Fibroblast of pulmonary artery (primary cell): ENCODE measurements at places on chromosomes 1 and 21.

- DNase-seq: no peak
These were observed 42.4 kb upstream of the C1orf198 start for GRCh38 chr1:230910755-230911117.

DNA sequence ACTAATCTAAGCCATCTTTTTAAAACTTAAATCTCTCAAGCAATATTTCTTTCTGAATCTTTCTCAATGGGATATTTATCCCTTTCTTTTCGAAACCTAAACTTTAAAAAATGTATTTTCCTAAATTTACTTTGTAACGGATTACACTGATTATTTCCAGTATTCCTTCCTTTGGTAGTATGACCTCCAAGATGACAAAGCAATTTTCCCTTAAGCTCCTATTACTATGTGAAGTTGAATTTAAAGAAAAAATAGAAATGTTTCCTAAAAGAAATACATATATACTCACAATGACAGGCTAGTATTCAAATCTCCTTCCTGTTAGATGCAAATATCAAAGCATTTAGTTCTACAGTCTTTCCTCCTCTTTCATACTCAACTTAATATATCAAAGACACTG is 15.8 kb downstream of the SCAF4 start:
- no peak for DNase-seq

GRCh38 chr1:152367436-152367835 is 7.6 kb upstream of the FLG2 start:
- DNase-seq: no peak

GRCh38 chr1:226948996-226949395 is 8.9 kb downstream of the COQ8A start:
- no peak for DNase-seq

DNA sequence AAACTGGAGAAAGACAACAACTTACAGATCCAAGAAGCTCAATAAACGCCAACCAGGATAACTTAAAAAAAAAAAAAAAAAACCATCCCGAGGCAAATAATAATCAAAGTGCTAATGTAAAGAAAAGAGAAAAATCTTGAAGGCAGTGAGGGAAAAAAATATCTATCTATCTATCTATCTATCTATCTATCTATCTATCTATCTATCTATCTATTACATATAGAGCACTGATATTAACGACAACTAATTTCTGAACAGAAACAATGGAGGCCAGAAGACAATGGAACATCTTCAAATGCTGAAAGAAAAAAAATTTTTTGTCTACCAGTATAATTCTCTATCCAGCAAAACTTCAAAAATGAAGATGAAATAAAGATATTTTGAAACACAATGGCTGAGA is 18.0 kb downstream of the PACC1 start:
- DNase-seq: peak; percentile 6

- no peak for DNase-seq
These were observed 244.4 kb downstream of the FOXD2 start for GRCh38 chr1:47682198-47682597.

GRCh38 chr1:162405800-162406199 is 6.1 kb downstream of the SH2D1B start:
- DNase-seq: no peak

DNA sequence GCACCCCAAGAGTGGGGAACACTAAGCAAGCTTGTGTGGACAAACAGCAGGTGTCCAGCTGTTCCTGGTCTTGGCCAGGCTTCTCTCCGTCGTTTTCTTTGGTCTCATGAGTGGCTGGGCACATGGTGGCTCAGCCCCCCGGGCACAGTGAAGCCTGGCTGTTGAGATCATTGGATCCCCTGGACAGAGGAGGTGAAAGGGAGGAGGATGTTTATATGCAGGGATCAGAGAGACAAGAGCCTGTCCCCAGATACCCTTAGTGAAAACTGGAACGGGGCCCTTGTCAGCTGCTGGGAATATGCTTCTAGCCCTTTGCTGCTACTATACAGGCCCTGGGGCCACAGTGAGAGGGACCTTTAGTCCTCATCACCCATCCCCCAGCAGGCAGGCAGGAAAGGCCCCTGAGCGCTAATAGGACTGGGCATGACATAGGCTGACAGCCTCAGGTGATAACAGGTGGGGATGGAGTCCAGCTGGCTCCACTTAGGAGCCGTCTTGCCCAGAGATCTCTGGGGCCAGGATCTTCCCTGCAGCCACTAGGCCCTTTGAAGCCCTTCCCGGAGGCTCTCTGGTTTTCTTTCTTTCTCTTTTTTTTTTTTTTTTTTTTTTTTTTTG is 16.4 kb downstream of the EPHA8 start:
- DNase-seq: no peak

GRCh38 chr1:226631229-226632000 is 82.9 kb downstream of the STUM start:
- no peak for DNase-seq

- no peak for DNase-seq
These were observed 19.0 kb upstream of the C1orf105 start for GRCh38 chr1:172401477-172401876.

DNA sequence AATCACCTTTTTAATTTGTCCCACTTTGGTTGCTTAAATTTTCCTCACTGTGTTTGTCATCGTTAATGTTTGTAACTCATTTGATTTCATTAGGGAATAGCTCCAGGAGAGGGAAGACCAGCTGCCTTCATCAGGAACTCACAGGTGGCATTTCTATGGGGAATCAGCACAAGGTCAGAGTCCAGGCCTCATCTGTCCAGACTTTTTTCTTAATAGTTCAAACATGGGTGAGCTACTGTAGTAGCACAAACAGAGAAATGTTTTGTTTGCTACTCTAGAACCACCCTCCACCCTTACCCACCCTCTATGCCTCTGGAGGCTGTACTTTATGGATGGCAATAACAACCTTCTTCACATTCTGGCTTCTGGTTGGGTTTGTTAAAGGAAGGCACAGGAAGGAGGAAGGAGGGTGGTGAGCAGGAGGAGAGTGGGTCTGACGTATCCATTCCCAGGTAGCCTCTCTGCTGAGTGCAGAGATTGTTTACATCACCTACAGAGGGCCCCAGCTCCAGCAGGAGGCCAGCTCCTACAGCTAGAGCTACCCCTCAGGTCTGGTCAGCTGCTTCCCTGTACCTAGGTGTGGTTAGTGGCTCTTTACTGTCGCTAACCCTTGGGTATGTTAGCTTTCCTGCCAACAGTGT is 8.1 kb upstream of the TEDDM1 start:
- DNase-seq: no peak

- no peak for DNase-seq
These were observed 91.9 kb downstream of the PLD5 start for GRCh38 chr1:242432491-242433095.

DNA sequence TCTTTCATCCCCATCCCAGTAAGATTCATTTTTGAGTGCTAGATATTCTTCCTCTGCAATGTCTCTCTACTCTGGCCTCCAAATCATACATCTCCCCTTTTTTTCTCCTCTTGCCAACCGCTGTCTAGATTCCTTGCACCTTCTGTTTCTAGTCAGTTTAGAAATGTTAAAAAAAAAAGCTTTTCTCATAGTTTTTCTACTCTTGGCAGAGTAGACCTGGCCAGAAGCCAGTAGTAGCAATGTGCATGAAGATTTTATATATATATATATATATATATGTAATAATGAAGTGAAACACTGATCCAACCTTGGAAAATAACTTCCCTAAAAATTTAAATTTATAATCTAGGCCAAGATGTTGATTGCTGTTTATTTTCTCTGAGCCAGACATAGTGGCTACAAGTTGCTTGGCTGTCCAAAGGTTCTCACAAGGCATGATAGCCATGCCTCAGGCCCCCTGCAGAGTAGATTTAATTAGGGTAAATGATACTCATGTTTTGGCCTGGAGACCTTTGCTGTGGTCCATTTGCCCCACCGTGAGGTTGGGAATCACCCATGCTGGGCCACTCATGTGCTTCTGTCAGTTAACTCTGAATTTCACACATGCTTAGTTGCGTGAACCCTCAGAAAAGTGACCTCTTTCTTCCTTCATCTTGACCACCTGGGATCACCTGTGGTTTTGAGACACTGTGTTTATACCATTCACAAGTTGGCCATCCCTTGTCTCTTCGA is 103.4 kb upstream of the KCNE2 start:
- DNase-seq: no peak

DNA sequence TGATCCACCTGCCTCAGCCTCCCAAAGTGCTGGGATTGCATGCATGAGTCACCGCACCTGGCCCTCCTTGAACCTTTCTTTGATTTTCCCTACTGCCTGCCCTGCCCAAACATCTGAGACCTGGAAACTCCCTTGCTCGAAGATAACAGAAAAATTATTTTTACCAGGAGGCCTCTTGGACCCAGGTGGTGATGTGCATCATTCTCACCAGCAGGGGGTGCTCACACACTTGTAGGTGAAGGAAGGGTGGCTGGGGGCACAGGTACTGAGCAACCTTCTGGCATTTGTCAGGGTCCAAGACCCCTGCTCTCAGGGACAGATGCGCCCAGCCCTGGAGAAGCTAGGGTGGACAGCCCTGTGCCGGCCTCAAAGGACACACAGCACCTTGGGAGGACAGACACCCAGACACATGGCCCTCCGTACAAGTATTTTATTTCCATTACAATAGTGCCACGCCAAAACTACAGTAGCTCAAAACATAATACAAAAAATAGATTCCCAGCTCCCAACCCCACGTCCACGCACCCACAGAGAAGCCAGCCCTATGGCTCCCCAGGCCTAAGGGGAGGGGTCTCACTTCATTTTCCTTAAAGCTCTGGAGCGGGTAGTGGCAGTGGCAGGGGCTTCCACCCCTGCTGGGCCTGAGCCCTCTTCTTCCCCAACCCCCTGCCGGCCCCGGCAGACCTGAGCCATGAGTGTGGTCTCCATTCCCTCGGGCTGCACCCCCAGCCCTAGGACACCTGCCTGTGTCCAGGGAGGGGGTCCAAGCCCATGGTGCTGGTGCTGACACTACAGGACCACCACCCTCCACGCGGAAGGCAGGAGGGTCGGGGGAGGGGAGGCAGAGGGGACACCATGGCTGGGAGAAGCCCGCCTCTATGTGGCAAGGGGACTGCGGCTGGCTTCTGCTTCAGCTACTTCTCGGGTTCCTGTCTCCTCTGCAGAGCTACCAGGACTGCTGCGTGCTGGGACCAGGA is 40.4 kb upstream of the EIF4G3 start:
- peak; percentile 59 for DNase-seq

- DNase-seq: no peak
These were observed 378.5 kb downstream of the PLPP3 start for GRCh38 chr1:56200896-56201295.

DNA sequence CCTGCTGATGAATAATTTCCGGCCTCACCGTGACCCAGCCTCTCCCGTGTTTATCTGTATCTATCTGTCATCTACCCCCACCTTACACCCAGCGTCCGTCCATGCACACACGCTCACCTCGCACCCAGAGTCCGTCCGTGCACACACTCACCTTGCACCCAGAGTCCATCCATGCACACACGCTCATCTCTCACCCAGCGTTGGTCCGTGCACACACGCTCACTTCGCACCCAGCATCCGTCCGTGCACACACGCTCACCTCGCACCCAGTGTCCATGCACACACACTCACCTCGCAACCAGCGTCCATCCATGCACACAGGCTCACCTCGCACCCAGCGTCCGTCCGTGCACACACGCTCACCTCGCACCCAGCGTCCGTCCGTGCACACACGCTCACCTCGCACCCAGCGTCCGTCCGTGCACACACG is 25.0 kb upstream of the COL18A1 start:
- no peak for DNase-seq

DNA sequence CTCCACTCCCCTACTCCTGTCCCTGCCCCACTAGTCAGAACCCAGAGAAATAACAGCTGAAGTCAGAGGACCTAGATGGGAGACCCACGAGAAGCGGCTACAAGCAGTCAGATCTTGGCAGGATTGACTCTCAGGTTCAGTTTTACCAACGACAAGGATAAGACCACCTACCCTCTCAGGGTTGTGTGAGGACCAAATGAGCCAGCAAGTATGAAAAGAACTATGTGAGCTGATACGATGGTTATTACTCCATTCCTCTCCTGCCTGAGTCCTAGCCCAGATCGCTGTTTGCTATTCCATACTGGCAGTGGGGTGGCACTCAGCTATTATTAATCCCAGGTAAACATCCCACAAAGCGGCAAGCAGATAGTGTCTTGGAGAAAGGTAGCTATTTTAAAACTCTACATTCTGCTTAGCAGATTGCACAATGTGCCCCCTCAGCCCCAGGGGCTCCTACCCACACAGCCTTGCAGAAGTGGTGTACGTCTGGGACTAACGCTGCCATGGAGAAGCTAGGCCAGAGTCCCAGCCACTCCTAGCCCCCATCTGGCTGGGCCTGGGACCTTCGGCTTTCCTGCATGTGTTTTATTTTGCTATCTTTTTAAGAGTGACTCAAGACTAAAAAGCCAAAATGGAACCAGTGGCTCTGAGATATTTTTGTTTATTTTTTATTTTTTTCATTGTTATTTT is 58.9 kb downstream of the CD46 start:
- DNase-seq: no peak

- DNase-seq: no peak
These were observed 73.6 kb upstream of the LYST start for GRCh38 chr1:235940285-235940684.

GRCh38 chr1:196438329-196438728 is 169.9 kb downstream of the KCNT2 start:
- DNase-seq: peak; percentile 42

DNA sequence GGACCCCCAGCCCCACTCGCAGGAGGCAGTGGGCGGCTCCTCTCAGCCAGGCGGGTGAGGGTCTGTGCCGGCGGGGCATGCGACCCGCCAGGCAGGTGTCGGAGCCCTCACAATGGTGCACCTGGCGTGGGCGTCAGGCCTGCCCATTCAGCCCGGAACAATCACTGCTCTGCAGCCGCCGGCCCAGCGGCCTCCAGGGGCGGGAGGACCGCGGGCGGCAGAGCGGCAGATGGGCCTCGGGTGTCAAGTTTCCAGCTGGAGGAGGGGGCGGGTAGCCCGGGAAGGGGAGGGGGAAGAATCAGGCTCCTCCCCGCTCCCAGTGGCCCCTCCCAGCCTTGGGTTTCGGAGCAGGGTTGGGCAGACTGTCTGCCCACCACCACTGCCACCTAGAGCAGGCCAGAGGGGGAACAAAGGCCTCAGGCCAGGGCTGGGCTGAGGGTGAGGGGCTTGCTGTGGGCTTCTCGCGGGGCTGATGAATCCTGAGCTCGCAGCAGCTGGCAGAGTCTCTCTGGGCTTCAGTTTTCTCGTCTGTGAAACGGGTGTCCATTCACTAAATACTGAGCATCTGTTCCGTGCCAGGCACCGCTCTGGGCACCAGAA is 39.5 kb upstream of the CASZ1 start:
- DNase-seq: peak; percentile 28

DNA sequence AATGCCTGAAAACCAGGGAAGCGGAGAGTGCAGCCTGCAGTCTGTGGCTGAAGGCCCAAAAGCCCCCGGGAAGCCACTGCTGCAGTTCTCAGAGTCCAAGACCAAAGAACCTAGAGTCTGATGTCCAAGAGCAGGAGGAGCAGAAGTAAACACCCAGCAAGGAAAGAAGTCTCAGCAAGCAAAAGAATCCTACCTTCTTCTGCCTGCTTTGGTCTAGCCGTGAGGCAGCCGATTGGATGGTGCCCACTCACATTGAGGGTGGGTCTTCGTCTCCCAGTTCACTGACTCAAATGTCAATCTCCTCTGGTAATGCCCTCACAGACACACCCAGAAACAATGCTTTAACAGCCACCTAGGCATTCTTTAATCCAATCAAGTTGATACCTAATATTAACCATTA is 217.5 kb downstream of the PLA2G4A start:
- no peak for DNase-seq
